Mesothelial cell of epicardium (in vitro differentiated cells): ENCODE measurements at places on chromosomes 7 and 10. TPM values are rescaled to one million over a fixed set of nuclear protein-coding genes. Genes with fewer than 3 reads are reported as not detected.

DNA sequence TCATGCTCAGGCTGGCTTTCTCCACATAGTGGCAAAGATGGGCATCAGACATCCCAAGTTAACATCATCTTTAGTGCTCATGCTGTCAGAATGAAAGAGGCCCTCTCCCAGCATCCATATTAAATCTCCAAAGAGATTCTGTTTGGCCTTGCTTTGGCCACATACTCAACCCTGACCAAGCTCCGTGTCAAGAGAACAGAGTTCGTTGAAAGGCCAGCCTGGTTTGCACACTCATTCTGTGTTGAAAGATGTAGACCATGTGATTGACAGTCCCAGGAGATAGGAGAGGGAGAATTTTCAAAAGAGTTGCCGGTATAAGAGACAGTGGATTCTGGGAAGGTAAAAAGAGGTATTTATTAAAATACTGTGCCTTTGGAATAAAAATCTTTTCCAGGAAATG is 19.7 kb downstream of the MET start:
- no peak overlapping the region for H3K27ac ChIP-seq
- peaks cover 2% of the 10 kb centered on the region for H3K4me1 ChIP-seq
- DNase-seq = no peak

DNA sequence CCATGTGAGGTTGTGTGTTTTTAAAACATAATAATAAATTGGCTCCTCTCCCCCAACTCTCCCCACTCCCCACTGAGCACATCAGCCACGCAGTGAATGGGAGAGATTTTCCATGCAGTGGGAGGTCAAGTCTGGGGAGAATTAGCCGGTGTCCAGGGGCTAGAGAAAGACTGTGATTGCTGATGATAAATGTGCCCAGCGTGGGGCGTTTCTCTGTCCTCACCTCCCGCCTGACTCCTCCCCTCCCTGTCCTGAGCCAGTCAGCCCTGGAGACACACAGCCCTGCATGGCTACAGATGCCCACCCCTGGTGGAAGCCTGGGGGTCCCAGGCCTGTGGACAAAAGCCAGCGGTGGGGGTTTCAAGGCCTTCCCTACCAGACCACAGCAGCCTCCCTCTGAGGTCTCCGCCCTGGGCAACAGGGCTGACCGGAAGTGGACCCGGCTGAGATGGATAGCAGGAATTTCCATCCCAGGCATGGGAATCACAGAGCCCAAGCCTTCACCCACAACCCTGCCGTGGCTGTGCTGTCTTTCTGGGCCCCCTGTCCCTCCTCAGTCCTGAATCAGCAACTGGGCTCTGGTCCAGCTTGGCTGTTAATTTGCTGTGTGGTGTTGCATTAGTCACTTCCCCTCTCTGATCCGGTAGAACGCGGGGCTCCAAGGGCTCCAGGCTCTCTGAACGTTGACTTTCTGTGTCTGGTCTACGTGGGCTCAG is 46.8 kb upstream of the SLC29A3 start:
- no peak for DNase-seq
- peak overlapping the region; percentile 39 for H3K27ac ChIP-seq
- H3K4me1 ChIP-seq = peaks cover 44% of the 10 kb centered on the region
- no peaks in the 10 kb centered on the region for H3K36me3 ChIP-seq

DNA sequence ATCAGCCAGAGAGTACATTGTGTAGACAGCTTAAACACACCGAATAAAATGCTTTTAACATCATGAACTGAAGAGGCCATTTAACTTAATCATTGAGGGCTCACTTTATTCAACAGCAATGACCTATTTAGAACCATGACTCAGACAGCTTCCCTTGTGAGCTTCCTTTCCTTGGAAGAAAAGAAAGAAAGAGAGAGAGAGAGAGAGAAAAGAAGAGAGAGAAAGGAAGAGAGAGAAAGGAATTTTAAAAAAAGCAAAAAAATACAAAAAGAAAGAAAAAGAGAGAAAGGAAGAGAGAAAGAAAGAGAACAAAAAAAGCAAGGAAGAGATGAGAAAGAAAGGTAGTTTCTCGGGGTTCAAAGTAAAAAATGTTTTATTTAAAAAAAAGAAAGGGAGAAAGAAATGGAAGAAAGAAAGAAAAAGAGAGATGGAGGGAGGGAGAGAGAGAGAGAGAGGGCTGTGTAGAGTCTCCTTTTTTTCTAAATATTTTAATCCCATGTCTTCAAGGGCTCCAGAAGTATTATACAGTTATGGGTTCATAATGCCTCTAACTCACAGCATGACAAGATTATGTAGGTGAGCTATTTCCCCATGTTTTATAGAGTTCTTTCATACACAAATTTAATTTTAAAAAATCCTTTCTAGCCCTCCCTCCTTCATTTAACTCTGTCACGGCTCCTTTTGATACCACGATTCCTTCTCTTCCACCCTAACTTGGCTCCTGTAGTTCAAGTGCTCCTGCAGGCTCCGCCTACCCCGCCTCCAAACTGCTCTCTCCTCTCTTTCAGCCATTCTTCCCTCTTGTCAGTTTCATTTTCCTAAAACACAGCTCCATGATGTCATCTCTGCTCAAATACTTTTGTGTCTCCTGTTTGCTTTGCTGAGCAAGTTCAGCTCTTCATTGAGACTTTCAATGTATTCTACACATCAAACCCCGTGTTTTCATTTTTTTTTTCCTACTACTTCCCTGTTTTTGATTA is 85.5 kb downstream of the PRTFDC1 start:
- H3K36me3 ChIP-seq = peaks cover 19% of the 10 kb centered on the region
- no peaks in the 10 kb centered on the region for H3K27me3 ChIP-seq
- no peak overlapping the region for H3K4me3 ChIP-seq
- DNase-seq = no peak

DNA sequence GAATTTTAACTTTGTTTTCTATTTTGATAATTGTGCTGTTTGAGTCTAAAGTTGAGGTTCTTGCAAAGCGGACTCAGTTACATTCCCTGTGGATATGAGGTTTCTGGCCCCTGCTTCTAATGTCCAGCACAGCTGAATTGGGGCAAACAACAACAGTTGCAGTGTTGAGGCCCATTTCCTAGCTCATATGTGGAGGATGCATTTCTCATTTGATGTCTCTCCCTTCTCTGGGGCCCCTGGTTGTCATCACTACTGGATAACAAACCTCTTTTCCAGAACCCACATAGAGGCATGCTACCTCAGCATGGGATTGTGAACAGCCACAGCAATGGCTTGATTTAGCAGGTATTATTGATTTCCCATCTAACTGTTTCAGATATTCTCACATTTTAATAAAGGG is 208.2 kb upstream of the VSTM2A start:
- DNase-seq = no peak
- no peak overlapping the region for H3K4me3 ChIP-seq
- H3K36me3 ChIP-seq = no peaks in the 10 kb centered on the region
- H3K27ac ChIP-seq = no peak overlapping the region
- H3K27me3 ChIP-seq = no peaks in the 10 kb centered on the region

- no peak overlapping the region for H3K27ac ChIP-seq
- H3K4me1 ChIP-seq = no peaks in the 10 kb centered on the region
- peaks cover 14% of the 10 kb centered on the region for H3K27me3 ChIP-seq
These were observed 126.0 kb upstream of the MGMT start for GRCh38 chr10:129341087-129341486.

GRCh38 chr7:34845666-34846361 is 187.8 kb downstream of the NPSR1 start:
- no peak overlapping the region for H3K4me3 ChIP-seq
- no peak overlapping the region for H3K27ac ChIP-seq
- H3K36me3 ChIP-seq = no peaks in the 10 kb centered on the region
- peaks cover 8% of the 10 kb centered on the region for H3K27me3 ChIP-seq

- H3K27ac ChIP-seq = no peak overlapping the region
- H3K4me1 ChIP-seq = no peaks in the 10 kb centered on the region
- H3K27me3 ChIP-seq = no peaks in the 10 kb centered on the region
- H3K4me3 ChIP-seq = no peak overlapping the region
- DNase-seq = peak; percentile 44
- H3K36me3 ChIP-seq = no peaks in the 10 kb centered on the region
These were observed 7.2 kb upstream of the MBL2 start for GRCh38 chr10:52779541-52780390.

DNA sequence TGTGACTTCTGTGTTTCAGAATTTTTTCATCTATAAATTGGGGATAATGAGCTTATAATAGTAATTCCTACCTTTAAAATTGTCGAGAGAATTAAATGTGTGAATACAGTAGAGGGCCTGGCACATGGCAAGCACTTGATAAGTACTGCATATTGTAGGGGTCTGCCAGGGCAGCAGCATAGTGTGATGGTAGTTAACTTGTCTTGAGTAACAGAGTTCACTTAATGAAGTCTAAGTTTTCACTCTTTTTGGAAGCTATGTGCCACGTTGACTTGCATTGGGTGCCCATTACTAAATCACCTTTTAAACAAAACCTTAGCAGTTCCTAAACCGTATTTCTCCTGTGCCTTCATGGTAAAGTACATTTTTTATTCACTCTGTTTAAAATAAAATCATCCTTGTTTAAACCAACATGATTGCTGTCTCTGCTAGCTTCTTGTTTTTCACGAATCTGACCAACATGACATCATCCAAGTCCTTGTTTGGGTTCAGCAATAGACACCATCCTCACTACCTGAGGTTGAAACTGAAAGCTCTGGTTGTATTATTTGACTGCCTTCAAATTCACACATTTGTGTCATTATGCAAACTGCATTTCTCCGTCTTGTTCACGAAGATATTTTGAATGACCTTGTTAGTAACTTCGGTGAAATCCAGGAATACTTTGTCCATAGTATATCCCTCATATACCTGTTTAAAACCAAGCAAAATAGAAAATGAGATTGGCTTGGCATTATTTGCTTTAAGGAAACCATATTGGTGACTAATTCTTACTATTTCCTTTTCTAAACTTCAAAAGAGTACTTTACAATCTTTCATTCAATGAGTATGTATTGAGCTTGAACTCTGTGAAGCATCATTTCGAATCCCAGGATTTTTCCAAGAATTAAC is 340.2 kb downstream of the SUGCT start:
- no peak overlapping the region for H3K4me3 ChIP-seq
- no peaks in the 10 kb centered on the region for H3K27me3 ChIP-seq
- DNase-seq = no peak

DNA sequence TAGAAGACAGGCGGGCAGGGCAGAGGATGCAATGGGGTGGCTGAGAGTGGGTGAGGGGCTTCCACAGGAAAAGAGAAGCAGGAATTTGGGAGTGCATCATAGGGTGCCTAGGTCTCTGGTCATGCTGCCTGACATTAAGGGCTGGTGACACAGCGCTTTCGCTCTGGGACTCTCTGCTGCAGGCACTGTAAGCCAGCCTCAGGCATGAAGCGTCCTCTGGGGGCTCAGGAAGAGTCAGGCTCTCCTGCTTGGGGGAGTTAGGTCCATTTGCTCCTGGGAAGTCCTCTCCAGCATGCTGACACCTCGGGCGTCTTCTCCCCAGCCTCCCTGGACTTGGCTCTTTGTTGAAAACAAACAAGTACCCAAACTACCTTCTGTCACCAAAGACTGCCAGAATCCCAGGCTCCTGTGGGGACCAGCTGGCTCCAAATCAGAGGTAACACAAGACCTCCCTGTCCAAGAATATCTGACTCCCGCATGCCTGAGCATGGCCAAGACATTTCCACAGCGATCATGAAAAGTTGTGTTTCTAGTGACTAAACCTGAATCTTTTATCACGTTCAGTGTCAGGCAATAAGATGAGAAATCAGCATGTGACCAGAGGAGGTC is 55.4 kb downstream of the GPR26 start:
- H3K27ac ChIP-seq = no peak overlapping the region
- H3K4me3 ChIP-seq = no peak overlapping the region
- no peaks in the 10 kb centered on the region for H3K4me1 ChIP-seq
- DNase-seq = no peak
- H3K27me3 ChIP-seq = peaks cover 33% of the 10 kb centered on the region

DNA sequence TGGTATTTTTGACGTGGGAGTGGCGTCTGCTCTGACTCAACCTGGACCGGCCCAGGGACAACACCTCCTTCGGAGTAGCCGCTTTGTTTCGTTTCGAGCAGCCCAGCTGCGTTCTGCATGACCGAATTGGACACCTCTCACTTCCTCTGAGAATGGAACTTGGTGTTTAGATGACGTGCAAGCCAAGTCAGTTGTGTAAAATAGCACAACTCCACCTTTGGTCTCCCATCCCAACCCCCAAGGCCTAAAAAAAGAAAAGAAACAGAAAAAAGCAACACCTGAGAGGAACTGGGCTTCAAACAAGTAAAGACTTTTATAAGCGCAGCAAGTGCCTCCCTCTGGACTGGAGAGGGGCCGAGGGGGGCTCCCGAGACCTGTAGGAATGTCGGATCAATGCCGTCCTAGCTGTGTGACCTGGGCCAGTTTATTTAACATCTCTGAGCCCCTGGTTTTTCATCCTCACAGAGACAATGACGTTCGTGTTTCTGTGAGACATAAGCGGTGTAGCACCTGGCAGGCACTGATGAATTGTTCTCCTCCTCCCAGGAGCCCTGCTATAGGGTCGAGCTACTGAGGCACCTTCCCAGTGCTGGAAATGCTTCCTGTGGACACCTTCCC is 52.0 kb upstream of the SMNDC1 start:
- no peak overlapping the region for H3K27ac ChIP-seq
- peaks cover 8% of the 10 kb centered on the region for H3K27me3 ChIP-seq
- H3K36me3 ChIP-seq = no peaks in the 10 kb centered on the region

DNA sequence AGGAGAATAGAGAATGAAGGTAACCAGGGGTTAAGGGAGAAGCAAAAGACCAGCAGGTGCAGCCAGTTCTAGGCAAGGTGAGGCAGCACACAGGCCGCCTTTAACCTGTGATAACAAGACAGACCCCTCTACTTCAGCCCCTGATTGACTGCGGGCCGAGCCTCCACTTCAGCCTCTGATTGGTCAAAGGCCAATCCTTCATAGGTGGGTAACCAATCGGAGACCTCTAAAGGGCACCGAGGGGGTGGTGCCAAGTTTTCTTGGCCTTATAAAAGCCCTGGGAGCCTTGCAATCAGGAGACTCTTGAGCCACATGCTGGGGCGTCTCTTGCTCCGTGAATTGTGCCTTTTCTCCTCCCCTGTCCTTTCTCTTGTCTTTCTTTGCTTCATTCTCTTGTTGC is 98.8 kb downstream of the ELFN1 start:
- no peak overlapping the region for H3K27ac ChIP-seq
- no peaks in the 10 kb centered on the region for H3K4me1 ChIP-seq
- no peaks in the 10 kb centered on the region for H3K36me3 ChIP-seq
- DNase-seq = no peak
- peaks cover 5% of the 10 kb centered on the region for H3K27me3 ChIP-seq

GRCh38 chr7:114088470-114088940 is 169.7 kb upstream of the PPP1R3A start:
- H3K4me3 ChIP-seq = peak overlapping the region; percentile 91
- peaks cover 74% of the 10 kb centered on the region for H3K27me3 ChIP-seq
- H3K4me1 ChIP-seq = peaks cover 34% of the 10 kb centered on the region
- H3K36me3 ChIP-seq = no peaks in the 10 kb centered on the region

DNA sequence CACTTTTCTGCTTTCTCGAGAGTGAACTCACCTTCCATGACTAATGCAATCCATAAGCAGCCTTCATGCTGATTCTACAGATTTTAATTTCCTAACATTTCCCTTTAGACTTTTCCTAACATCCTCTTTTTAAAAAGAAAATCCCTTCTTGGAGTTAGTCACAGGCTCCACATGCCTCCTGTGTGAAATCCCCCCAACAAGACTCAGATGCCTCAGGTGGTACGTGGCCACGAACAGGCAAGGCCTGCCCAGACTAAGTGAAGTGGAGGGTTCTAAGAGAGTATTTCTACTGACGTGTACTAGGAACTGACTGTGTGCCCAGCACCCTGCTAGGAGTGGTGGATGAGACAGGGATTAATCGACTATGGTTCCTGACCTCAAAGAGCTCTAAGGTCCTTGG is 125.9 kb upstream of the HPS1 start:
- no peak overlapping the region for H3K4me3 ChIP-seq
- peaks cover 4% of the 10 kb centered on the region for H3K4me1 ChIP-seq
- DNase-seq = no peak
- H3K36me3 ChIP-seq = no peaks in the 10 kb centered on the region

The SPOCK2 gene
- 26.7 to 32.4 TPM (median 28.5 TPM) in 3 replicates for total RNA-seq

The CXCL12 gene
- 42.4 to 48.4 TPM (median 45.8 TPM) in 3 replicates for total RNA-seq

The FBXL13 gene
- 3.6 to 4.7 TPM (median 3.8 TPM) in 3 replicates for total RNA-seq

The GDF10 gene
- total RNA-seq = 1.7 to 2.1 TPM (median 1.8 TPM) in 3 replicates

The FANK1 gene
- 10.1 to 11.0 TPM (median 10.2 TPM) in 3 replicates for total RNA-seq

The OR2A1 gene
- total RNA-seq = 0.24 to 0.27 TPM (median 0.27 TPM) in 3 replicates

The ANXA7 gene
- 38.9 to 47.9 TPM (median 39.4 TPM) in 3 replicates for total RNA-seq

The CFAP43 gene
- total RNA-seq = 1.0 to 2.1 TPM (median 1.9 TPM) in 3 replicates

The SMKR1 gene
- 2.0 to 2.8 TPM (median 2.5 TPM) in 3 replicates for total RNA-seq
